Lower lobe of right lung (tissue), 2 donors: ENCODE measurements at places on chromosomes 7 and 10. TPM values are rescaled to one million over a fixed set of nuclear protein-coding genes. Genes with fewer than 3 reads are reported as not detected.

GRCh38 chr10:62894156-62894555 is 78.0 kb upstream of the EGR2 start:
- no peak overlapping the region for H3K4me3 ChIP-seq
- H3K36me3 ChIP-seq = no peaks in the 10 kb centered on the region

DNA sequence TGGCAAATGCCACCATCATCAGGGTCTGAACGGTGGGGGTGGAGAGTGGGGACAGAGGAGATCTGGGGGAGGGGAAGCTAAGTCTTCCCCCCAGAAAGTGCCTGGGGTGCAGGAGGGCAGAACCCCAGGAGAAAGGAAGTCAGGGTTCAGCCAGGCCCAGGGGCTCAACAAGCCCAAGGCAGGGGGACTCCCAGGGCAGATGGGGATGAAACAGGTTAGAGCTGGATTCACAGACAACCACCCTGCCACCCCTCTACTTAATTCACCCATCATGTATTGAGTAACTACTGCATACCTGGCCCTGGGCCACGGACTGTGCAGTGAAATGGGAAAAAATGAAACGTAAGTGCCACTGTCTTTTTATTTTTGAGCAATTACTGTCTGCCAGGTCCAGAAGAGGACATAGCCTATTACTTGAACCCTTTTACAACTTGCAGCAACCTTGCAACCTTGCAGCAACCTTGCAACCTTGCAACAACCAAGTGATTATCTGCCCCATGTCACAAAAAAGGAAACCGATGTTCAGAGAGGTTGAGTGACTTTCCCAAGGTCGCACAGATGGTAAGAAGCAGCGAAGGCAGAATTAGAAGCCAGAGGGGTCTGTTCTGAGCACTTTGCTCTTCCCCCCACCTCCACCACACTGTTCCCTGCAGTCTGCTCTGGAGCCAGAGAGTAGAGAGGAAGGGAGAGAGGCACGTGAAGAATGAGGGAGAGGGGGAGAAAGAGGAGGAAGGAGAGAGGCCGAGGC is 4.8 kb downstream of the ELN start:
- peaks cover 23% of the 10 kb centered on the region for H3K27me3 ChIP-seq
- peak overlapping the region; percentile 78 for H3K27ac ChIP-seq
- peaks cover 27% of the 10 kb centered on the region for H3K36me3 ChIP-seq
- H3K4me1 ChIP-seq = peaks cover 50% of the 10 kb centered on the region
- DNase-seq = no peak
- H3K4me3 ChIP-seq = peak overlapping the region; percentile 27

DNA sequence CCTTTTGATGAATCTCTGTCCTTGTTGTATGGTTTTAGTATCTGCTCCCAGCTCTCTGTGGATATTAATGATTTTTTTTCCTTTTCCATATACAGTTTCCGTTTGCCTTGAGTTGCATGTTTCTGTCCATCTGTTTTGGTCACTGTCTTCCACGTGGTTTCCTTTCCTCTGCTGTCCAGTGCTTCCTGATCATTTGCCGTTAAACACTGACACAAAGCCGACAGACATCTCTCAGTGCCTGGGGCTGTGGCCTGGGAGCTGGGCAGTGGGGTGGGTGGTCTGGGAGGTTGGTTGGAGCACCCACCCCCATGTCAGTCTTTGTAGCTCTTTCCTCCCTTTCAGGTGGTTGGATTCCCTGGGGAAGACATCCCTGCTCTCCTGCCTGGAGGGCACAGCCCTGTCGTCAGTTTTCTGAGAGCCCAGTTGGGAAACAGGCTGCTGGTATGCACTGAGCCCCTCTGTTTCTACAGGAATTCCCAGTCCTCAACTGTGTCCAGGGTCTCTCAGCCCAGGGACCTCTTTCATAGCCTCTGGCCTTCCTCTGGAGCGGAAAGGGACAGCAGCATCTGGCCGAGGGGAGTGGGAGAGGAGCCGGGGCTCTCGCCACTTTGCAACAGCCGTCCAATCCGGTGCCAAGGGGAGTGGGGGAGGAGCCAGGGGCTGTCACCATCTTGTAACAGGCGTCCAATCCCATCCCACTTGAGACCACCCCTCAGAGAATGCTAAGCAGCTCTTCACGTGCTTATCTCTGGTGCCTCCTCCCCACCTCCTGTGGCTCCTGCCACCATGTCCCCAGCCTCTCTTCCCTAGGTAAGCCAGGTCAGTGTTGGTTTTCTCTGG is 26.7 kb upstream of the MKI67 start:
- peaks cover 25% of the 10 kb centered on the region for H3K27me3 ChIP-seq
- no peaks in the 10 kb centered on the region for H3K36me3 ChIP-seq
- H3K4me1 ChIP-seq = peaks cover 5% of the 10 kb centered on the region

DNA sequence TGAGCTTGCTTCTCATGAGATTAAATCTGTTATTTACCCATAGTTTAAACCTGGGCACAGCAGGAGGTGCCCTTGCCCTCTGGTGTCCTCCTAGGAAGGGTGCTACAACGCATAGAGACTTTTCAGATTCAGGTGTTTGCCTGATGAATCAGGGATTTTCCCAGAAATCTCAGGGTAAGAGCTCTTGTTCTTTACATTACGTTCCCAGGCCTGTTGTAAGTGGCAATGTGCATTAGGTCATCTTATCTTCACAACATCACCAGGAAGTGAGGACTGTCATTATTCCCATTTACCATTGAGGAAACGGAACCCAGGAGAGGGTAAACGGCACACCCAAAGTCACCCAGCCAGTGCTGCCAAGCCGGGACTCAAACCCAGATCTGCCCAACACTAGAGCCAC is 73.0 kb downstream of the NHLRC2 start:
- no peaks in the 10 kb centered on the region for H3K36me3 ChIP-seq
- no peak for DNase-seq
- peak overlapping the region; percentile 15 for H3K27ac ChIP-seq

- no peak overlapping the region for H3K4me3 ChIP-seq
- H3K4me1 ChIP-seq = no peaks in the 10 kb centered on the region
- no peaks in the 10 kb centered on the region for H3K36me3 ChIP-seq
- H3K27me3 ChIP-seq = no peaks in the 10 kb centered on the region
- H3K27ac ChIP-seq = no peak overlapping the region
Measured at GRCh38 chr10:121088524-121088923, 237.4 kb downstream of the WDR11 start.

- no peaks in the 10 kb centered on the region for H3K27me3 ChIP-seq
- H3K4me3 ChIP-seq = peak overlapping the region; percentile 15
- H3K4me1 ChIP-seq = peaks cover 11% of the 10 kb centered on the region
- no peaks in the 10 kb centered on the region for H3K36me3 ChIP-seq
Measured at GRCh38 chr7:114944745-114945625, 23.1 kb downstream of the MDFIC start.

GRCh38 chr10:689452-690371 is at the start of gene DIP2C:
TSS of gene DIP2C (minus strand) at chr10:689668. CDS start at chr10:689578, 90 bp downstream.
- H3K36me3 ChIP-seq = no peaks in the 10 kb centered on the region
- H3K4me3 ChIP-seq = peak within 1 kb of the TSS; percentile 75
- H3K4me1 ChIP-seq = peaks cover 18% of the 10 kb centered on the region
- DNase-seq = peak; percentile 79

- no peak overlapping the region for H3K4me3 ChIP-seq
- no peaks in the 10 kb centered on the region for H3K36me3 ChIP-seq
- no peaks in the 10 kb centered on the region for H3K27me3 ChIP-seq
- H3K4me1 ChIP-seq = no peaks in the 10 kb centered on the region
Measured at GRCh38 chr10:123241391-123242141, 87.4 kb downstream of the BUB3 start.

GRCh38 chr10:57849691-57850357 is 417.9 kb downstream of the IPMK start:
- no peak overlapping the region for H3K27ac ChIP-seq
- H3K36me3 ChIP-seq = no peaks in the 10 kb centered on the region
- H3K4me1 ChIP-seq = no peaks in the 10 kb centered on the region
- no peaks in the 10 kb centered on the region for H3K27me3 ChIP-seq

- no peaks in the 10 kb centered on the region for H3K36me3 ChIP-seq
- peak; percentile 77 for DNase-seq
- H3K4me3 ChIP-seq = no peak overlapping the region
- H3K27ac ChIP-seq = no peak overlapping the region
Measured at GRCh38 chr7:73707045-73707631, 12.3 kb downstream of the STX1A start.

DNA sequence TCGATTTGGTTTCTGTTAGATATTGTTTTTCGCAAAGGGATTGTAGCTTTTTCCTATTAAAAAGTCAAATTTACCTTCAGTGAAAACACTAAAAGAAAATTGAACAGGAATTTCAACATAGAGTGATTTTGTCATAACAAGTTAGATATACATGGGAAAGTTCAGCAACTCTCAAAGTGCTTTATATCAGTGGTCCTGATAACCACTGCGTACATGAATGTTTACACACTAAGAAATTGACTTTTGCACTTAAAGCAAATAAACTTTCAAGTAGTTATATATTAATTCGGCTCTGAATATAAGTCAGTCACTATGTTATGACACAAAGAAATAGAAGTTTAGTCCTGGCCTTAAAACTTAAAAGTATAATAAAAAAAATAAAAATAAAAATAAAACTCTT is 101.3 kb upstream of the DKK1 start:
- no peaks in the 10 kb centered on the region for H3K4me1 ChIP-seq
- no peak overlapping the region for H3K27ac ChIP-seq
- H3K27me3 ChIP-seq = no peaks in the 10 kb centered on the region

DNA sequence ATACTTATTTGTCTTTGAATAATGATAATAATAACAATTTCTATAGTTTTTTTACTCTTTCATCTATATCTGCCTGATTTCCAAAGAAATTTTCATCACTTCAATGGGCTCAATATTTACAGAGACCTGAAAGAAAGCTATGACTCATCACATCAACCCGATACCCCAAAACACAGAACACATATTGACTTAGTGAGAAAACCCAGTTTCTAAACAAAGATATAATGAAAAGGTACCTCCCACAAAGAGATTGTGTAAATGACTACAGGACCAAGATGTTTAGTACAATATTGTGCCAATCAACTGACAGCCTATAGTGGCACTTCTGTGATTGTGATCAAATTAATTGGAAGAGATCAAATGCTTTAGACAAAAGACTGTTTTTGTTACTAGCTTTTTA is 133.9 kb downstream of the PCDH15 start:
- DNase-seq = no peak
- no peaks in the 10 kb centered on the region for H3K4me1 ChIP-seq
- H3K36me3 ChIP-seq = no peaks in the 10 kb centered on the region
- no peaks in the 10 kb centered on the region for H3K27me3 ChIP-seq
- no peak overlapping the region for H3K27ac ChIP-seq

GRCh38 chr7:69199661-69200060 is 398.6 kb upstream of the AUTS2 start:
- H3K4me3 ChIP-seq = no peak overlapping the region
- DNase-seq = no peak
- no peaks in the 10 kb centered on the region for H3K27me3 ChIP-seq
- H3K36me3 ChIP-seq = no peaks in the 10 kb centered on the region
- no peak overlapping the region for H3K27ac ChIP-seq

- DNase-seq = no peak
- no peaks in the 10 kb centered on the region for H3K36me3 ChIP-seq
- H3K27me3 ChIP-seq = peaks cover 27% of the 10 kb centered on the region
- peaks cover 6% of the 10 kb centered on the region for H3K4me1 ChIP-seq
- H3K4me3 ChIP-seq = no peak overlapping the region
Measured at GRCh38 chr7:45580053-45580872, 6.1 kb downstream of the ADCY1 start.

DNA sequence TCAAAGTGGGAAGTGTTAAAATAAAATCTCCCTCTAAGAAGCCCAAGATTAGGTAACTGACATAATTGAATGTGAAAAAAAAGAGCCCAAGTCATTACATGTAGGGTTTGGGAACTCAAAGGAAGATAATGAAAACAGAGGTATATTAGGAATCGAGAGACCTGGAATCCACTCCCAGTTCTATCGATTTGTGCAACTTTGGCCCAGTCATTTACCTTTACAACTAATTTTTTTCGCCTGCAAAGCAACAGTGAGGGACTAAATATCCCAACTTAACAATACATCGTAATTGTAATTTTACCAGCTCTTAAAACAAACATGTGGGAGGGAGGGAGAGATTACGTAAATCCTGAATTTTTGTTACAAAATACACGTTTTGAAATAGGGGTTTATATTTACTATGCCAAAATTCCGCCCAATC is 1.4 kb downstream of the MINDY3 start:
- no peaks in the 10 kb centered on the region for H3K36me3 ChIP-seq
- H3K27me3 ChIP-seq = peaks cover 3% of the 10 kb centered on the region
- peaks cover 38% of the 10 kb centered on the region for H3K4me1 ChIP-seq
- no peak for DNase-seq

DNA sequence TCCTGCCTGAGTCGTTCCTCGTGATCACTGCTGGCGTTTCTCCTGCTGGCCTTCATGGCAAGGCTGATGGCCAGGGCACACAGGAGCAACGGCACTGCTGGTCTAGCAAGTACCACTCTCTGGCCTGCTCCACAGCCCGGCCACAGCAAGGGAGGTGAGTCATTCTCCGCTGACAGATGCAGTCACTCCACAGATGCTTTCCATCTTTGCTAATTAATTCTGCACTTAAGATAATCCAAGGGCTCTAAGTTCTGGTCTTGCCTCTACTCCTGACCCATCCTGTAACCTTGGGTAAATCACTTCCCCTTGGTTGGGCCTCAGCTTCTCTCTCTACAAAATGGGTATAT is 244.4 kb downstream of the RPS24 start:
- H3K4me3 ChIP-seq = no peak overlapping the region
- DNase-seq = no peak
- H3K27ac ChIP-seq = no peak overlapping the region
- H3K4me1 ChIP-seq = no peaks in the 10 kb centered on the region

DNA sequence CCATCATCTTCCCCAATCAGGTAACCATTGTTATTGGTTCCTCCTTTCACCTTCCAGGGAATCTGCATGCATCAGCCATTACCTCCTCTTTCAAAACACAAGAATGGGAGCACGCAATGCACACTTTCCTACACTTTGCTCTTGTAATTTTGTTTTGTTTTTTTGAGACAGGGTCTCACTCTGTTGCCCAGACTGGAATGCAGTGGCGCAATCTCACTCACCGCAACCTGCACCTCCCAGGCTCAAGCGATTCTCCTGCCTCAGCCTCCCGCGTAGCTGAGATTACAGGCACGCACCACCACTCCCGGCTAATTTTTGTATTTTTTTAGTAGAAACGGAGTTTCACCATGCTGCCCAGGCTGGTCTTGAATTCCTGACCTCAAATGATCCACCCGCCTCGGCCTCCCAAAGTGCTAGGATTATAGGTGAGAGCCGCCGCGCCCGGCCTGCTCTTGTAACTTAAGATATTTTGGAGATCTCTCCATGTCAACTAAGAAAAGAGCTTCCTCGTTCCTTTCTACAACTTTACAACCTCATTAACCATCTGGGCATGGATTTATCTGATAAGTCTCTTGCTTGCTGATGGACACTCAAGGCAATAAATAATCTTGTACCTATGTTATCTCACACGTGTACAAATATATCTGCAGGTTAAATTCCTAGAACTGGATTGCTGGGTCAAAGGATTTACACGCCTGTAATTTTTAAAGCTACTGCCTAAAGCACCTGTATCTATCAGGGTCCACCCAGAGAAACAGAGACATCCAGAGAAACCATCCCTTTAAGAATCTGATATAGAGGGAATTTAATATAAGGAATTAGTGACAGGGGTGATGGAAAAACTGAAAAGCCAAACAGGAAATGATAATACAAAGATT is 4.2 kb downstream of the CYTH3 start:
- H3K4me3 ChIP-seq = no peak overlapping the region
- H3K27ac ChIP-seq = peak overlapping the region; percentile 46
- no peak for DNase-seq
- H3K36me3 ChIP-seq = no peaks in the 10 kb centered on the region
- no peaks in the 10 kb centered on the region for H3K27me3 ChIP-seq

The MMP21 gene
- total RNA-seq = not detected

The PTPN12 gene
- 164 TPM for total RNA-seq

The CNNM1 gene
- 0.35 TPM for total RNA-seq

The SDK1 gene
- total RNA-seq = 10.0 TPM

The ECHDC3 gene
- 29.5 TPM for total RNA-seq

The TFEC gene
- 41.9 TPM for total RNA-seq
